Germinal center (tissue), 1 donor: ENCODE measurements at places on chromosomes 5 and 9.

GRCh38 chr9:107614765-107615164 is 125.2 kb upstream of the KLF4 start:
- no peak for DNase-seq

DNA sequence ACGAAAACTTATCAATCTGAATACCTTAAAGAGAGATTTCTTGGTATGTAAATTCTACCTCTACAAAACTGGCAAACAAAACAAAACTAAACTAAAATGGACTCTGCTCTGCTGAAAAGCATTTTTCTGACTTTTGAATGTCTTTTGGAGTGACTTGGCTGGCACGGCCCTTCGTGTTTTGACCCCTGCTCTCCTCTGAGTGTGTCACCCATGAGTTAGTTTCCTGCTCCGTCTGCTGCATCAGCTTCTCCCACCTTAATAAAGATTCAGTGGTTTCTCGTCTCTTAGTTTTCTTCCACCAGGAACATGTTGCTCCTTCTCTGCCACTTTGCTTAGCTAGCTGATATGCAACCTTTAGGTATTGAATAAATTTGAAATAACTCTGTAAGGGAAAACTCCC is 1084.0 kb upstream of the CDH18 start:
- no peak for DNase-seq

GRCh38 chr9:137720571-137721110 is 101.8 kb downstream of the EHMT1 start:
- no peak for DNase-seq

DNA sequence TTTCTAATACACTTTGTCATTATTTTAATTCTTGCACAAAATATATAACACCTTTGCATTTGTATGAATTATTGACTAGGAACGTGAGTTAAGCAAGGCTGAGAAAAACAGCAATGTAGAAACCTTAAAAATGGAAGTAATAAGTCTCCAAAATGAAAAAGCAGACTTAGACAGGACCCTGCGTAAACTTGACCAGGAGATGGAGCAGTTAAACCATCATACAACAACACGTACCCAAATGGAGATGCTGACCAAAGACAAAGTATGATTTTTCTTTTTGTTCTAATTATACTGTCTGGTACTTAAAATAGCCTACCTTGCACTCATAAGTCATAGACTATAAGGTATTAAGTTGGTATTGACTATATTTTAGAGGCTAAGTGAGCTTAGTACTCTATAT is 34.4 kb downstream of the RAD50 start:
- no peak for DNase-seq
